Activated CD4-positive, alpha-beta memory T cell treated with anti-CD3 and anti-CD28 coated beads, Interleukin-2, amount 10 ng/mL, durations not matched to agents 7 days and 5 days (primary cell): ENCODE measurements at places on chromosomes 16 and 17.

DNA sequence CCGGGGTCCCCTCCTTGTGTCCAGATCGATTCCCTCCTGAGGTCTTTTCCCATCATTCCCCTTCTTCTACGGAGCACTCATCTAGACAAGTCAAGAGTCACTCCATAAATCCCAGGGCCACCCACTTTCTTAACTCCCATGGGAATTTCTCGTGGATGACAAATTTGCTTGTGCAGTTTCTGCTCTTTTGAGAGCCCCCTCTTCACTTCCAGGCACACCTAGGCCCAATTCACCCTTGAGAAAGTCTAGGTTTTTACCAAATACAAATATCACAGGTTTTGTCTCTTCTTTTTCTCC, 522 bp upstream of the POLDIP2 start:
- peak overlapping the region; percentile 95 for H3K4me3 ChIP-seq
- peak overlapping the region; percentile 86 for H3K27ac ChIP-seq
- no peak for DNase-seq
- no peaks in the 10 kb centered on the region for H3K27me3 ChIP-seq
- peaks cover 38% of the 10 kb centered on the region for H3K4me1 ChIP-seq

DNA sequence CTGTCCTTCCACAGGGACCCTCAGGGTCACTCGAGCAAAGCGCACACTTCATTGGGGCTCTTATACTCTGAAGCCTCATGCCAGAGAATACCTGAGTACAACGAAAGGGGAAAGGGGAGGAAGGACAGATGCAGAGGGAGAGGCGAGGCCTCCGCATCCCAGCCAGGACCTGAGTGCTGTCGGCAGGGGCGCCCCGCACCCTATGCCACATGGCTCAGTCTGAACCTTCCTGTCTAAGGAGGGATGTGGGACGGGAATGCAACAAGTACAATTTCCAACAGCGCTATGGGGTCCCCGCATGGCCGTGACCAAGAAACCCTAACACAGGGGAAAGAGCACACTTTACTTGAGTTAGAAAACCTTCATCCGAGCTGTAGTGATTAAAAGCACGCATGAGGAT, 39.8 kb upstream of the FAAP100 start:
- no peak for DNase-seq
- H3K4me3 ChIP-seq = no peak overlapping the region
- no peaks in the 10 kb centered on the region for H3K4me1 ChIP-seq
- H3K36me3 ChIP-seq = peaks cover 47% of the 10 kb centered on the region
- no peaks in the 10 kb centered on the region for H3K27me3 ChIP-seq

DNA sequence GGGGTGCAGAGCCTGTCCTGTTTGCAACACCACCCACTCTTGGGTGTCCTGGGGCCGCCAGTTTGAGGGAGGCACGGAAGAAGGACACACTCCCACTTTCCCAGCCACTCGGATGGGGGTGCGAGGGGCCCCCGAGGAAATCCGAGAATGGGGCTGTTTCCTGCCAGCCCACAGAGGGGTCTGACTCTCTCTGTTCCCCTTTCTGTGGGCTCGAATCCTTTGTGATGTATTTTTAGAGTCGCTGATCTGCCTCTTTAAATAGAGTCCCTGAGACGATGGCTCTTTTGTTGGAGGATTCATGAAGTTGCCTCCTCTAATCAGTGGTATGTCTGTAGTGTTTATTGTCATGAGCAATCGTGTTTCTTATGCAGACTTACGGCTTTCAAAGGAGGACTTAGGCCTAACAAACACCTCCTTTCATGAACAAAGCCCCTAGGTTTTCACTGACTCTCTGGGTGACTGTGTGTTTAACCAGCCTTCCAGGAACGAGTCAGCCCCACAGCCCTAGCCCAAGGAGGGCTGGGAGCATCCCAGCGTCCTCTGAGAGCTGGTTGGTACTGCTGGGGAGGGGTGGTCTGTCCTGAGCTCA, 29.1 kb downstream of the CIBAR2 start:
- DNase-seq = no peak
- no peaks in the 10 kb centered on the region for H3K4me1 ChIP-seq
- no peaks in the 10 kb centered on the region for H3K36me3 ChIP-seq
- no peak overlapping the region for H3K27ac ChIP-seq

GRCh38 chr17:61398721-61399130, 917 bp upstream of the TBX2 start:
- peaks cover 4% of the 10 kb centered on the region for H3K36me3 ChIP-seq
- H3K4me1 ChIP-seq = peaks cover 28% of the 10 kb centered on the region
- DNase-seq = no peak
- H3K27ac ChIP-seq = peak overlapping the region; percentile 56

- H3K27ac ChIP-seq = no peak overlapping the region
- no peaks in the 10 kb centered on the region for H3K36me3 ChIP-seq
- peaks cover 13% of the 10 kb centered on the region for H3K27me3 ChIP-seq
- H3K4me1 ChIP-seq = peaks cover 22% of the 10 kb centered on the region
- no peak overlapping the region for H3K4me3 ChIP-seq
- no peak for DNase-seq
Observed at GRCh38 chr16:66471716-66472393, 44.8 kb downstream of the BEAN1 start.

DNA sequence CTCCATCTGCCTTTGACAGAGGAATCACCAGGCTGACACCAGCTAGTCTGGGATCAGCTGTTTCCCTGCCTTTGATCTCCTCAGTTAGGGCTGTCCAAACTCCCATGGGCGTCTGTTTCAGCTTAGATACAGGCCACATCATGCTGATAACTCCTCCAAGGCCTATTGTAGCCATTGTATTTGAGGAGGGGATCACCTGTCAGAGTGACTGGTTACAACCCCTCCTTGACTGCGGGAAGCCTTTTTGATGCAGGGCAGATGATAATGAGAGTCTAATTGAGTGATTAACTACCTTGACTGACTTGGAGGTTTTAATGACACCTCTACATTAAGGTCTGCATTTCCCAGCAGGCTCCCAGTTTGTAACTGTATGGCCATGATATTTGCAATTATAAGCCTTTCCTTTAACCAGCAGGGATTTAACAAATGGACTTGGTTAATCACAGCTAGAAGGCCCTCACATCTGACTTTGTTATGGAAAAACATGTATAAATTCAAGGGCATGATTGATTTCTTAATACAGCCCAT, 863.5 kb downstream of the KCNJ2 start:
- no peaks in the 10 kb centered on the region for H3K27me3 ChIP-seq
- no peaks in the 10 kb centered on the region for H3K36me3 ChIP-seq
- DNase-seq = no peak
- no peak overlapping the region for H3K4me3 ChIP-seq
- H3K27ac ChIP-seq = no peak overlapping the region

DNA sequence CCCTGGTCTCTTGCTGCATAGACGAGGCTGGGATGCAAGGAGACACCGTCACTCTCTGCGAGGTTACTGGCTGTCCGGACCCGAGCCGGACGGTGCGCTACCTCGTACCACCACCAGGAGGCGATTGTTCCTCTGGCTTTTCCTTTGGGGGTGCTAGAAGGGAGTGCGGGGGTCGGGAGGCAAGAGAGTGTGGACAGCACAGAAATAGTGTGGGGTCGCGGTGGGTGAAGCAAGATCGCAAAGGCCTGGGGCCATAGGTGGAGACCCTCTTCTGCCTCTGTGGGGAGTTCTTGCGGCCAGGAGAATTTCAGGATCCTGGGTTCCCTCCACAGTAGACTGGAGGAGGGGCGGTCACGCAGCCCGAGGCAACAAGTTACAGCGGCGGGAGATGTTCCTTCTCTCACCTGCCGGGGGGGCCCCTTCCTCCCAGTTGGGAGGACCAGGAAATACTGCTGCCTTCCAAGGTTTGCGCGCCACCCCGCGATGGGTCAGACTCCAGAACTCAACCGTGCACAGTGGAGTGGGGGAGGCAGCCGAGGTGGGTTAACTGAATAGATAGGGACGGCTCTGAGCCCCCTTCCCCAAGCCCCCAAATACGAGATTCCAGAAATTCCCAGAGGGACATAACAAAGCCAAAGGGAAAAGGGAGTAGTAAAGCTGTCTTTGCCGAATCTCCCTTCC, 6.9 kb downstream of the PHOSPHO1 start:
- H3K4me1 ChIP-seq = peaks cover 48% of the 10 kb centered on the region
- peak overlapping the region; percentile 44 for H3K4me3 ChIP-seq
- DNase-seq = peak; percentile 67

DNA sequence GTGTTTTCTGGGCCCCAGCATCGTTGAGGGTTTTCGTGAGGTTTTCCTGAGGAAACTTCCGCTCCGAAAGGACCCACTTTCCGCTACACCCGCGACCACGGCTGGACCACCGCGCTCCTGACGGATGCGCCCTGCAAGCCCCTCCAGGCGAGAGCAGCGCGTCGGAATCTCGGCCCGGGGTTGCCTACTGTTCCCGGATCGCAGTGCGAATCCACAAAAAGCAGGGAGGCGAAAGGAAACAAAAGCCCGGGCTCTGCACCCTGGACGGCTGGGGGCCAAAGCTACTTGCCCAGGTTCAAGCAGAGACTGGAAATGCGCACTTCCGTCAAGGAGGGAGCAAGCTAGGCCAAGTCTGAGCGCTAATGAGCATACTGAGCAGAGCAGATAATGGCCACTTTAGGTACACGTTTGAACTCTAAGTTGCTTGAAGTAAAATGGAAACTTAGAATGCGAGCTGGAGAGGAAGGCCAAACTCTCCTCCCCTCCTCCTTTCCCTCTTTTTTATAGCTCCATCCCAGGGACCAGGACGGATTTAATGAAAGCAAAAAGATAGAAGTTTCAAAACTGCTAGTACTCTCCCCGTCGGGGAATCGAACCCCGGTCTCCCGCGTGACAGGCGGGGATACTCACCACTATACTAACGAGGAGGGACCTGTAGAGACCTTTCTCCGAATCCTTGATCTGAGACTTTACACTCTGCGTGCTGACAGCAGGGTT, 11.4 kb upstream of the AURKB start:
- DNase-seq = peak; percentile 89
- peak overlapping the region; percentile 99 for H3K27ac ChIP-seq
- peaks cover 35% of the 10 kb centered on the region for H3K36me3 ChIP-seq
- peaks cover 2% of the 10 kb centered on the region for H3K27me3 ChIP-seq

GRCh38 chr17:82018152-82018988, 4.3 kb downstream of the CENPX start:
- H3K27me3 ChIP-seq = no peaks in the 10 kb centered on the region
- H3K36me3 ChIP-seq = peaks cover 7% of the 10 kb centered on the region
- DNase-seq = no peak
- no peak overlapping the region for H3K4me3 ChIP-seq
- H3K4me1 ChIP-seq = peaks cover 19% of the 10 kb centered on the region

DNA sequence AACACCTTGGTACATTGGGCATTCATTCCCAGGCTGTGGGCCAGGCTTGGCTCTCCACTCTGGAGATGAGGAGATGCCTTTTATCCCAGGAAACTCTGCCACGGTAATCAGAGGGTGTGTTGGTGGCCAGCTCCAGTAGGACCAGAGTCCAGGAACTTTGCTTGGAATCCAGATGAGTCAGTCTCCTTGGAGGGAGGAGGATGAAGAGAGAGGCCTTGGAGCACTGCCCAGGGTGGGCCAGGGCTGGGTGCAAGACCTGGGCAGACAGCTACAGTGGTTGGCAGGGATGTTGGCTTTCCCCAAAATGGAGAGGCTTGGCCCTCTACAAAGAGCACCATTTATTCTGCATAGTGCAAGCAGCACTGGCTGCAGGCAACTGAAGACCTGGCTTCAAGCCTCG, 209.0 kb downstream of the RGS9 start:
- no peak overlapping the region for H3K27ac ChIP-seq
- H3K36me3 ChIP-seq = no peaks in the 10 kb centered on the region
- H3K4me1 ChIP-seq = no peaks in the 10 kb centered on the region
- DNase-seq = no peak
- no peak overlapping the region for H3K4me3 ChIP-seq
- peaks cover 7% of the 10 kb centered on the region for H3K27me3 ChIP-seq

GRCh38 chr16:65889533-65889966, 476.9 kb upstream of the CDH5 start:
- H3K27ac ChIP-seq = no peak overlapping the region
- H3K4me1 ChIP-seq = no peaks in the 10 kb centered on the region
- H3K36me3 ChIP-seq = no peaks in the 10 kb centered on the region
- H3K27me3 ChIP-seq = no peaks in the 10 kb centered on the region

- H3K27ac ChIP-seq = no peak overlapping the region
- no peak for DNase-seq
- H3K4me3 ChIP-seq = no peak overlapping the region
- peaks cover 24% of the 10 kb centered on the region for H3K27me3 ChIP-seq
- H3K4me1 ChIP-seq = peaks cover 9% of the 10 kb centered on the region
Observed at GRCh38 chr17:44907729-44908470, 7.4 kb downstream of the GFAP start.

DNA sequence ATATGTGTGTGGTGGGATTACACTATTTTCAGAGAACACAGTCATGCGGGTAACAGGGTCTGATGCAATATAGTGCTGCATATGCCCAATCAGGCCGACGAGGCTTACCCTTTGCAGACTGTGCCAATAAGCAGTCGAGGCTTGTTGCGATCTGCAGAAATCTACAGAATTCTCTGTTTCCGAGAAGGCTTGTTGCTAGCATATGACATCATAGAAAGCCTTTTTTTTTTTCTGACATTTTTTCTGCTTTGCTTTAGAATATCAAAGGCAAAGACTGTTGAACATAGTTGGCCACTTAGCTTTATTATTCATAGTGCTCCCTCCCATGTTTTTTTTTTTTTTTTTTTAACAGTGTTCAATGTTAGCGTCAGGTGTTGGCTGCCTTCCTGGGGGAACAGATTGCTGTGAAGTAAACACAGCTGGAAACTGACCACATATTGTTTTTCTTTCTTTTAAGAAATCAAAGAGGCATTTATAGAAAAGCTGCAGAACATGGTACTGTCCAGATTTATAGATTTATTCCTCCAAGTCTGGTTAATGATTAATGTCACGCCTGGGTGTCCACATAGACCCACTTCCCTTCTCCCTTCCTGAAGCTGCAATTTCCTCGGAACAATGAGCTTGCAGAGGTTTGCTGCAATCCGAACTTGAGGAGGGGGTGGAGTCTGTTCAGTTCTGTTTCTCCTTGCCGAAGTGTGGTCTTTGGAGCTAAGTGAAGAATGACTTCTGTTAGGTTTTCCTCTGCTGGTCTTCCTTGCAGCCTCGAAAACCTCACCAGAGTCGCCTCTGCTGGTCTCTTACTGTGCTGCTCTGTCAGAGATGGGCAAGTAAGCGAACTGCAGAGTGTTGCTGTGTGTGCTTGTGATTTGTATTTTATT, 87.3 kb downstream of the MAP2K6 start:
- no peaks in the 10 kb centered on the region for H3K36me3 ChIP-seq
- H3K27ac ChIP-seq = no peak overlapping the region
- no peaks in the 10 kb centered on the region for H3K27me3 ChIP-seq
- H3K4me3 ChIP-seq = no peak overlapping the region

- H3K4me1 ChIP-seq = peaks cover 57% of the 10 kb centered on the region
- H3K4me3 ChIP-seq = no peak overlapping the region
- H3K36me3 ChIP-seq = peaks cover 56% of the 10 kb centered on the region
- peak; percentile 12 for DNase-seq
- H3K27ac ChIP-seq = no peak overlapping the region
- no peaks in the 10 kb centered on the region for H3K27me3 ChIP-seq
Observed at GRCh38 chr17:39761861-39762496, 24.2 kb downstream of the GRB7 start.

GRCh38 chr17:17416400-17417360, 60.1 kb upstream of the MED9 start:
- H3K27ac ChIP-seq = peak overlapping the region; percentile 80
- H3K4me1 ChIP-seq = peaks cover 37% of the 10 kb centered on the region
- H3K4me3 ChIP-seq = no peak overlapping the region

- peak overlapping the region; percentile 70 for H3K4me3 ChIP-seq
- peaks cover 24% of the 10 kb centered on the region for H3K4me1 ChIP-seq
- DNase-seq = peak; percentile 45
- H3K36me3 ChIP-seq = peaks cover 39% of the 10 kb centered on the region
- peaks cover 2% of the 10 kb centered on the region for H3K27me3 ChIP-seq
Observed at GRCh38 chr16:4064950-4065352, 51.3 kb downstream of the ADCY9 start.
